Inflammatory macrophage (primary cell): ENCODE measurements at places on chromosomes 16 and 17.

GRCh38 chr17:3763777-3764170 is 37.2 kb downstream of the ITGAE start:
- no peak for DNase-seq

GRCh38 chr17:78423961-78424675 is 45.7 kb downstream of the PGS1 start:
- no peak for DNase-seq

GRCh38 chr16:57184887-57185445 is 873 bp downstream of the PSME3IP1 start:
- no peak for DNase-seq

GRCh38 chr16:13999895-14000425 is 71.2 kb upstream of the MRTFB start:
- peak; percentile 42 for DNase-seq

DNA sequence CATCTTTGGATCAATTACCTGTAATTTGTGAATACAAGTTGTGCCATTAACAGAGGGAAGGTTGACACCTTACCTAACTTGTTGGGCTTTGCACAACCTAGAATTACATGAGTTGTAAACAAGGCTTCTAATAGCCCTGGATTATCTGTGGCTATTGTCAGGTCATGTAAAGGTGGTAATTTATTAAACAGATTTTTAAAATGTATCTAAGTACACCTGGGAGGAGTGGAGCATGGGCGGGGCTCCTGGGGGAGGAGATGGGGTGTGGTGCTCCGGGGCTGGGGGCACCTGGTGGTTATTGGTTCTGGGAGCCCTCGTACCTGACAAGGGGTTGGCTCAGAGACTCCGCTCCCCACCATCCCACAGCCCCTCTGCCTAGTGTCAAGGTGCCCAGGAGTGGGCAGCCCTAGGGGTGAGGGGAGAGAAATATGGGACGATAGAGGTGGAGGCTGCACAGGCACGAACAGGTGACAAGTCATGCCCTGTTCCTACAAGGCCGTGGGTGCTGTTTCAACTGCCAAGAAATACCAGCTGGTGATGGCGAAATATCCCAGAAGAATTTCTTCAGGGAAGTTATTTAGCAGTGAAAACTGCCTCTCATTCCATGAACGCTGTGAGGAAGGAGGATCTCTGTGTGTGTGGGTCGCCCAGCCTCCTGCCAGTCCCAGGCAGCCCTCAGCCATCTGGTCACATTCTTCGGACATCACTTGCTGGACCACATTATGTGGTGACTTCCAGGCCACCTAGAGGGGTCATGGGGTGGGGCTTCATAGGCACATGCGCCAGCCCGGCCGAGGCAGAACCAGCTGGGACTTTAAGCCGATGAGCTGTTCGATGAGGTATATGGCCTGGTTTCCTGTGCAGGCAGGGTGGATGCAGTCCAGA is 55.5 kb upstream of the IRX3 start:
- no peak for DNase-seq

DNA sequence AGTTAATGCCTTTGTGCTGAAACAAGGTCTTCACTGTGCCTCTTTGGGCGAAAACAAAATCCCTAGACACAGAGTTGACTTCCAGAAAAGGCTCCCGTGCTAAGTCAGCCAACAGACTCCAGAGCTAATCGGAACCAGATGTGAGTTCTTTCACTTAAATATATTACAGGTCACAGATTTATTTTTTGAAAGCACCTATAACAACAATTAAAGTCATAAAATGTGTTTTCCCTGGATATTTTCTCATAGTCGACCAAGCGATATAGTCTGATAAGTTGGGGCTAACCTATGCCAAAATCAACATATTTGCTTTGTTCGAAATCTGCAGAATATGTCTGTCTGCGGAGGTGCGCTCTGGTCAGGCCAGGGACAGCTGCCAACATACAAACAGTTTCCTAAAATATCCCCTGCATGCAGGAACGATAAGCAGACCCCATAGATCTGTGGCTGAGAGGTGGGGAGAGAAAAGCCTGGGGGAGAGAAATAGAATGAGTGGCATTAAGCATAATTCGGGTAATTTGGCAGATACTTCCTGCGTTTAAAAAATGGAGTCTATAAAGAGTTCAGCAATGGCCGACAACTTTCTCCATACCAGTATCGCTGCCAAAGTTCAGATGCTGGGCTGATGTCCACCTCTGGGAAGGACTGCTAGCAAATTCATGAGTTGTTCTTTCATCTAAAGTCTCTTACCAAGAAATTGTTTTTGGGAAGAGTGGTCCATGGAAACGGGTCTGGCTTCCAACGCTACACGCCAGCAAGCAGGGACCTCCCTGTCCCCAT is 50.8 kb upstream of the MYH10 start:
- no peak for DNase-seq

DNA sequence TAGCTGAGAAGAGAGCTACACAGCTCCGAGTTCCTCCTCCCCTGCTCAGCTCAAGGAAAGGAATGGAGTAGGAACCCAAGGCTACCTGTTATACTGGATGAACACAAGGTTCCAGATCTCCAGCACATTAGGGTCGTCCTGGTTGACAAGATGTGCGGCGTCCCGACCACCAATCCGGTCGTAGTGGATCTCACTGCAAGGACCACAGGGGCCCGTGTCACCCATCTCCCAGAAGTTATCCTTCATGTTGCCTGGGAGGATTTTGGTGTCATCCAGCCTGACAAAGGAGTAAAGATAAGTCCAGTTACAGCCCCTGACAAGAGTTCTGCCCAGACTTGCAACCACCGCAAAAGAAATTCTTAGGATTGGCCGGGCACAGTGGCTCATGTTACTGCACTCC is 17.6 kb downstream of the AARS1 start:
- no peak for DNase-seq

- peak; percentile 15 for DNase-seq
These were observed 571 bp upstream of the NME1 start for GRCh38 chr17:51152766-51153209.

DNA sequence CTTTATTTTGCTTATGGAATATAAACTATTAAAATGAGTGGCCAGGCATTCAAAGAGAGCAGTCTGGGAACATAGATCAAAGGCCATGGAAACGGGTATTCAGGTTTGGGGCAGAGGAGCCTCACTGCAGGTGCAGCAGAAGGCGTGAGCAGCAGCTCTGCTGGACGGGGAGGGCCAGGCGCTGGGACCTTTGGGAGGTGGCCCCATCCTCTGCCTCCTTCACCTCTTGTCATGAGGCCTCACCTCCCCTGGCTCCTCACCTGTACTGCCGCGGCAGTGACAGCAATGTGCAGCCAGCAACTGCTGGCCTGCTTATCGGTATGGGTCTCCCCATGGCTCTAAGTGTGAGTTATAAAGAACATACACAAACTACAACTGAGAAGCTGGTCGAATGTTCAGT is 109.4 kb downstream of the CDK5R1 start:
- no peak for DNase-seq

GRCh38 chr16:80144191-80144590 is 396.6 kb upstream of the DYNLRB2 start:
- no peak for DNase-seq
